ENCODE measurements at places on chromosomes 11 and 22.
A peak's percentile ranks its signal among the peaks of the same experiment; 100 is the strongest.

- DNase-seq, result no peak
Observed at GRCh38 chr11:131640320-131640719, 269.9 kb downstream of the NTM start.

DNA sequence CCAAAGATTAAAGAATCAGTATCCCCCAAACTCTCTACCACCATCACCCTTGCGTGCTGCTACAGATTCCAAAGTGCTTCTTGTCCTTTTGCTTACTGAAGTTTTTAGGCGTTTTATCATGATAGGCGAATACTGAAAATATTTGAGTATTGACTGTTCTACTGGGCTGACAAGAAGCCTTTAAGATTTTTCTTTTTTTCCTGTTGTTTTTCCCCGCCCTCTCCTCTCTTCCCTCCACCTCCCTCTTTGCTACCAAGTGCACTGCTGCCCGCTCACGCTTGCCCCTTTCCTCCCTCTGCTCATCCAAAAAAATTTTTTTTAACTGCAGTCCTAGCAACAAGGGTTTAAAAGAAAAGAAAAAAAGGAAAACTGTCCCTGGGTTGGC is 679 bp downstream of the SPCS2 start:
- peak; percentile 64 for DNase-seq

DNA sequence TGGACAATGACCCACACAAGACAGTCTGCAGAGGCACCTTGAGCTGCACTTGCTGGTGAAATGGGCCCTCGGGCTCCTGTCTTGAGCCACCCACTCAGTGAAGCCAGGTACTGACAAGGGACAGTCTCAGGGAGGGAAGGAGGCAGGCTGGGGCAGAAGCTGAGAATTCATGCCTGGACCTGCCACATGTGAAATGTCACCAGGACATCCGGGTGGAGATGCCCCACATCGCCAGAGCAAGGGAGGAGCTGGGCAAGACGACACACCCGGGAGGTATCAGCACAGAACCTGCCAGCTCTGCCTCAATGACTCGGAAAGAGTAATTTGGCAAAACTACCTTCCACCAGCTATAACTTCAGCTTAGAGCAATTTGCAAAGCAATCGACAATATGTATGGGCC is 23.5 kb downstream of the CPT1A start:
- DNase-seq, result no peak

DNA sequence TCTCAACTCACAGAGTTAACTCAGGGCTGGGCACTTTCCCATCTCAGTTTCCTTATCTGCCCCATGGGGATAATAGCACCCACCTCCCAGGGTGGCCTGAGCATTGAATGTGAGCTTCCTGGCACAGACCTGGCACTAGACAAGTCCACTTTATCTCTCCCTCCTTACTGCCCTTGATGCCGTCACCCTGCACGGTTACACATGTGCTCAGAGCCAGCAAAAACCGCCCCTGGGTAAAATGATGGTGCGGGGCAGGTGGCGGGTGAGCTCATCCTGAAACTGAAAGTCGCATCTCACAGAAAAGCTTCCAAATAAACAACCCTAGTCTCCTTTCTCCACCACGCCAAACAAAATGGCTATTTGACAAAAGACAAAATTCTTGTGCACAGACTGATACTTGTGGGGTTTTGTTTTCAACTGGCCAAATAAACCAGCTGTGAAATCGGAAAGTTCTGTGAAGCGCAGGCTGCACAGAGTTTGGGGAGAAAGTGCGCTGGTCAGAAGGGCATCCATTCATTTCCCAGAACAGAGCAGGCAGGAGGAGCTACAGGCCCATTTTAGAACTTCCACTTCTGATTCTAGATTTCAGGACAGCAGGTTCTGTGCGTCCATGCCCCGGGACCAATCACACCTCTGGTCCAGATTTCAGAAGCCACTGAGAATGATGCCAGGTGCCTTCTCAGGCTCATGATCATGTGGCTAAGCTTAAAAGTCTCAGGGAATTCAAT is 138.1 kb downstream of the SHANK2 start:
- DNase-seq, result no peak

DNA sequence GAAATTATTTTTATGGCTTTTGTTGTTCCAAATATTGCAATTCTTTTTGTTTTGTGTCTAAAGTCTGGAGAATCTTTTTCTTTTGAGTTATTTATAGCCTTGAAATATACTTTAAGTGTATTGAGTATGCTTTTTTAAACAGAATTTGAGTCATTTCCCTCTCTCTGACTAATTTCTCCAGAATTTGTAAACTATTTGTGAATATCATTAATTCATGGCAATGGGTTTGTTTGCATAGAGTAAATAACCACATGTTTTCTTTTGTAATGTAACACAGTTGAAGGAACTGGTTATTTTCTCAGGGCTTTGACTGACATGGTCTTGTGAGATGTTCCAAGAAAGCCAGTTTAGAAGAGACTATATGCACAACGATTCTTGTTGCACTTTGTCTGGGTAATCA is 30.9 kb upstream of the MPEG1 start:
- DNase-seq, result no peak

GRCh38 chr11:64090806-64091516 is 55.2 kb downstream of the FLRT1 start:
- DNase-seq, result peak; percentile 51

DNA sequence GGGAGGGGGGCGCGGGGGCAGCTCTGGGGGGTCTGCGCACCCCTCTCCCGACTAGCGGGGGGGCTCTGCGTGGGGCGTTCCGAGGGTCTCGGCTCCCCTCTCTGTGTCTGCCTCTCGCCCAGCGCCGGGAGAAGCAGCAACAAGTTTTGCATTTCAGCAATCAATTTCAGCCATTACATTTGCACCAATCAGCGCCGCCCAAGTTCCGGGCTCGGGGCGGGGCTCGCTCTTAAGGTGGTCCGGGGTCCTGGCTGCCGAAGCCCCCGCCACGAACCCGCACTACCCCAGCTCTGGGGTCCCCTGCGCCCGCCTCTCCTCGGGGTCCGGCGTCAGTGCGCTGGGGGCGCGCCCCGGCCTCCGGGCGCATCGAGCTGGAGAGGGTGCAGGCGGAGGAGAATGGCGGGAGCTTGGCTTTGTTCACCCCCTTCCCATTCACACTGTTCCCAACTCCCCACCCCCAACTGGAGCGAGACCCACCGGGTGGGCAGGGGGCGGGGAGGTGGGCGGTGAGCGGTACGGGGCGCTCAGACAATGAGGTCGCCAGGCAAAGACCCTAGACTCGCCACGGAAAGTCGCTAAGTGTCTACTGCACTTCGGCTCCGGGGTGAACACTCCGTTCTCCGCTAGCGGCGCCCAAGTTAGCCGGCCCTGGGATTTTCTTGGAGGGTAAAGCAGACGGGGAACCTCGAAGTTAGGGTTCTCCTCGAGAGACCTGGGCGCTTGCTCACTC is at the start of gene MN1:
MN1 (minus strand) TSS at position 141 of the 730 bp plus-strand sequence. CDS start 1,213 bp downstream, outside the sequence.
- peak; percentile 42 for DNase-seq

DNA sequence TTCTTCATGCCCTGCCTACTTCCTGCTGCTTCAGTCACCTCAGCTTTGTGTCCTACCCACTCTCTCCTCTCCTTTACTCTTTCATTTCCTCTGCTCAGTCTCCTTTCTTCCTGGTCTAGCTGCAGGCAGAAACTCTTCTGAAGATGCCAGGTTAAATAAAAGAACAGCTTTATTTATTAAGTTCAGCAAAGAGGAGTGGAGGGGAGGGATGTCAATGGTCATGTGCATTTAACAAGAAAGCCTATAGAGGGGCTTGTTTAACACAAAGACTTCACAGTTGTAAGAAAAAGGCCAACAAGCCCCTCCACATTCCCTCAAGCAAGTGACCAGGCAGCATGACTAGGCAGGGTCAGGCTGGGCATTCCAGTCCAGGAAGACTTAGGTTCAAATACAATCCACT is 609.2 kb downstream of the INSC start:
- DNase-seq, result no peak

DNA sequence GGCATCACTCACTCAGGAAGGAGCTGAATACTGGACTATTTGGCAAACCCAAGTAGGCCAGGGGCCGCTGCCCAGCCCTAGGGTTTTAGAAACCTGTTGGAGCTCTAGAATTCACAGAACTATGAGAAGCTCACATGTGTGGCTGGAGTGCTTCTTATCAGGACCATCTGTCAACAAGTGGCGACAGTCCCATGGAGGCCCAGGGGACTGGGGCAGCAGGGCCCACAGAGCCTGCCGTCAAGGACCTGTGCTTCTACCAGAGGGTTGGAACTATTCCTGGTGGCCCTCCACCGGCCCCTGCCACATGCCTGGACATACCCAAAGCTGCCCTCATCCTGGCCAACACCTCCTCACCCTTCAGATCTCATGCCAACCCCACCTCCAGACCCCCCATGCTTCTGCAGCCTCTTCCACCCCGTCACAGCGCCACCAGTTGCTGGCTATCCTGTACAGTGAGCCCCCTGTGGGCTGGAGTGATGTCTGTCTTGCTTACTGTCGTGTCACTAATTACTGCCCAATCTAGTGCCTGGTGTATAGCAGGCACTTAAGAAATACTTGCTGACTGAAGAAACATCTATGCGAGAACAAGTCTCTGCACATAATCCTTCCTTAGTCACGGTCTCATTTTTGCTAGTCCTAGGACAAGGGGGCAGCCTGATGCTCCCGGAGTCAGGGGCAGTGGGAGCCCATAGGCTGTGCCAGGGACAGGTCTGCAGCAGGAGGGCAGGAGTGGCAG is 27.2 kb upstream of the RASL10A start:
- DNase-seq, result no peak

- DNase-seq, result peak; percentile 73
Observed at GRCh38 chr22:23220485-23221350, 40.4 kb downstream of the BCR start.

- DNase-seq, result no peak
Observed at GRCh38 chr11:86184728-86185380, 59.7 kb upstream of the EED start.

GRCh38 chr11:77069336-77069968 is 2.7 kb downstream of the CAPN5 start:
- no peak for DNase-seq

- no peak for DNase-seq
Observed at GRCh38 chr22:46465793-46466192, 71.6 kb downstream of the CELSR1 start.

DNA sequence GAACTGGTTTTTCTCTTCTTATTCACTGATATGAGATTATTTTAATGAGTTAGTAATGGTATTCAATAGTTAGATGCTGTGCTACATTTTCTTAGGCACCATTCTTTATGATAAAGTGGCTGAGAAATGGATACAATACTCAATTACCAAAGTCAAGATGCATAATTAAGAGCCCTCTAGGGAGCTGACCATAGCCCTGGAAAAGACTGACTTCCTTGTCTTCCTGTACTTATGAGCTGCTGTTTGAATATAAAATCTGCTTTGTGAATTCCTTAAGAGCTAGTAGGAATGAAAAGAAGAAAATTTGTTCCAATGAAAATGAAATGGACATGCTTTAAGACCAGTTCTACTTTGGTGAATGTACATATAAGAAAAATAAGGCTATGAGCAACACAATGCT is 452.3 kb downstream of the KCNA4 start:
- no peak for DNase-seq

DNA sequence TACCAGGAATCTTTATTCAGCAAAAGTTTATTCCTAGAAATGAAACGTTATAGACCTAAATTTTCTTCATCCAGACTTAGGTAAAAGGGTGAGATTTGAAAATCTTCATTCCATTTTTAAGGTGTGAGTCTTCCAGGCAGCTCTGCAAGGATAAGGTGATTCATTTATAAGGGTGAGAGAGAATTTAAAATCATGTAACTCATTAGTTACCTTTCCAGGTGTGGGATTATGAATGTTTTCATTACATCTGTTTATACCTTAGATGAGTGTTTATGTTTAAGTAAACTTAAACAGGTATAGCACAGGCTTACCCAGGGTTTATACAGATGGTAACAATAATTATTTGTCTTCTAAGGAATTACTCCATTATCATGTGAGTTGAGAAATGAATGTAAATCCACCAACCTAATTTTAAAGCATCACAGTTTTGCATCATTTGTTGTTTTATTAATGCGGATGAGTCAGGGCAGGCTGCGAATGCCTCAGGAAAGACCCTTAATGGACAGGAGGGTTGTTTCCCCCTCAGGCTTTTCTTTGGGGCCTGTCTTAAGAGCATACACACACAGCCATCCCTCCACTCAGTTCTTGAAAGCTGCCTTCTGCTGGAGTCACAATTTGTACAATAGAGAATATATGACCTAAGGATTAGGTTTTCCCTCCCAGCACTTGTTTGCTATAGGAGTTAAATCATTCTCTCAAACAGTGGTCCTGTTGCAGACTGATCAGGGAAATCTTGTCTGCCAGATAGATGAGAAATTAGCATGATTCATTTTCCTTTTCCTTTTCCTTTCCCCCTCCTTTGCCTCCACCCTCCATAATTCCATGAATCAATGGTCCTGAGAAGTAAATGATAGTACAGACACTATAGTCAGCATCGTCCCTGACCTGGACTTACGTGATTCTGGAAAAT is 3.0 kb downstream of the PRSS23 start:
- no peak for DNase-seq

DNA sequence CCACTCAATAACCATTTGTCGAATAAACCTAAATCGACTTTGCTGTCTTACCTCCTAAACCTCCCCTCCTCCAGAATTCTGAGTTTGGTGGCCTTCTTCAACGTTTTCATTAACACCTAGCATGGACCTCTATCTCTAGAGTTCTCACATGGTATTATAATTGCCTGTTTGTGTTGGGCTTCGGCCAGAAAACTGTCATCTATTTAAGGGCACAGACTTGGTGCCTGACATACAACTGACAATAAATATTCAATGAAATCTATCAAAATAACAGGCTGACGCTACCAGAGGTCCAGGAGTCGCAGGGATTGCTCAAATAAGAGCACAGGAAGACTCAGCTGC is 687 bp downstream of the ALKBH8 start:
- no peak for DNase-seq

- DNase-seq, result no peak
Observed at GRCh38 chr11:115558635-115559034, 54.4 kb upstream of the CADM1 start.

- peak; percentile 82 for DNase-seq
Observed at GRCh38 chr11:100863080-100863581, 176.0 kb downstream of the ARHGAP42 start.

GRCh38 chr11:103550811-103551210 is 441.6 kb downstream of the DYNC2H1 start:
- peak; percentile 34 for DNase-seq

- no peak for DNase-seq
Observed at GRCh38 chr22:25407859-25408229, 156.6 kb upstream of the GRK3 start.

DNA sequence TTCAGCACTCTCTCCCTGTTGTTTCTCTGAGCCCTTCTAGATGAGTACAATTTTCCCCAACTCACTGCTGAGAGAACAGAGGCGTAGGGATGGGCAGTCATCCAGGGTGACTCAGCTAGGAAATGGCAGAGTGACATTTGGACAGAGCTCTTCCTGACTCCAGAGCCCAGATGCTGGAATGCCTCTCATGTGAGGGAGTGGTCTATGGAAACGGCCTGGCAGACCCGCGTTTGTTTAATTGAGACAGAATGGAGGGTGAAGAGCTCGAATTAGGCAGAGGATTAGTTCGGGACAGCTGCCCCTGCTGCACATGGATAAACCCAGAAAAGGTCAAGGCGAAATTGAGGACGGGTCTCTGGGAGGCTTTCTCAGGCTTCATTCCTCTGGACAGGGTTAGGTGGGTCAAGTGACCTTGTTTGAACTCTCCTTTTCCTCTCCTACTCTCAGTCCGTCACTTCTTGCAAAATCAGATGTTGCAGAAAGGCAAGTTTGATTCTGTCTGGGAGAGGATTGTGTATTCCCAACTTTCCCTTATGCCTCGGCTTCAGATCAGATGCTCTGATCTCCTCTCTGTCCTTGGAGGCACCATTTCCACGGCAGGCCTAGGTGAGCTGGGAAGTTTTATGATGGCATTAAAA is 7.6 kb upstream of the LMO2 start:
- peak; percentile 79 for DNase-seq

- no peak for DNase-seq
Observed at GRCh38 chr11:17395554-17395961, 7.1 kb upstream of the KCNJ11 start.

- DNase-seq, result no peak
Observed at GRCh38 chr11:6654281-6655019, 1.2 kb downstream of the DCHS1 start.

All from EH (cell line).